ENCODE measurements at places on chromosomes 12 and 14.

GRCh38 chr12:74791365-74791764, 253.7 kb downstream of the ATXN7L3B start:
- DNase-seq: no peak

DNA sequence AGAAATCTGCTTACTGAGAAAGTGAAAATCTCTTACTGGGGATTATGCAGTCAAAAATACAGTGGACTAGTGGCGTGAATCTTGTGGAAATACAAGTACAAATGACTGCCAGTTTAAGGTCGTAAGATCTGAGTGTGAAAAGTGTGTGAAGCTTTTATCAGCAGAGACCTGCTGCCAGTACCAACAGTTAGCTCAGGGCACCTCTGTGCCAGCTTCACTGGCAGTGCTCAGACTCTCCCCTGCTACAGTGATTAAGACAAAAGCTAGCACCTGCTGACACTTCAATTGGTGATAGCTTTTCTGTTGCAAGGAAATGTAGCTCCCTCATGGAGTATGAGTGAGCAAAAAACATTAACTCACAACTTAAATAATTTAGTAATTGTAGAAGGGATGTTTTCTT, 185.1 kb downstream of the ANO6 start:
- DNase-seq: no peak

- no peak for DNase-seq
Measured at GRCh38 chr12:82361461-82361915, 3.2 kb downstream of the METTL25 start.

DNA sequence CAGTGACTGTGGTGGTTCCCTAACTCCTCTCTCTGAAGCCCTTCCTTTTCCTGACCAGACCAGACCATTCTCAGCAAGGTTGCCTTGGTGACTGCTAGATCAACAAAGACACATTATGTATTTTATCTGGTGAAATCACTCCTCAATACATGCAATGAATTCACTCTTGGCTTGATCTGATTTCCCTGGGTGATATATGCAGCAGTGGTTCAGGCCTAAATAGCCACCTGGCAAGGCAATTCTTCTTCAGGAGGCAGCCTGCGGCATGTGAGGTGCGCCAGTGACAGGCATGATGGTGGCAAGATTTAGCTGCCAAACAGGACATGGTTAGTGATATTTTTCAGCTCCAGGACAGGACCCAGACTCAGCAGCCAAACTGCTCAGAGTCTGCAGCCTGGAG, 350.3 kb upstream of the CCDC196 start:
- DNase-seq: no peak

DNA sequence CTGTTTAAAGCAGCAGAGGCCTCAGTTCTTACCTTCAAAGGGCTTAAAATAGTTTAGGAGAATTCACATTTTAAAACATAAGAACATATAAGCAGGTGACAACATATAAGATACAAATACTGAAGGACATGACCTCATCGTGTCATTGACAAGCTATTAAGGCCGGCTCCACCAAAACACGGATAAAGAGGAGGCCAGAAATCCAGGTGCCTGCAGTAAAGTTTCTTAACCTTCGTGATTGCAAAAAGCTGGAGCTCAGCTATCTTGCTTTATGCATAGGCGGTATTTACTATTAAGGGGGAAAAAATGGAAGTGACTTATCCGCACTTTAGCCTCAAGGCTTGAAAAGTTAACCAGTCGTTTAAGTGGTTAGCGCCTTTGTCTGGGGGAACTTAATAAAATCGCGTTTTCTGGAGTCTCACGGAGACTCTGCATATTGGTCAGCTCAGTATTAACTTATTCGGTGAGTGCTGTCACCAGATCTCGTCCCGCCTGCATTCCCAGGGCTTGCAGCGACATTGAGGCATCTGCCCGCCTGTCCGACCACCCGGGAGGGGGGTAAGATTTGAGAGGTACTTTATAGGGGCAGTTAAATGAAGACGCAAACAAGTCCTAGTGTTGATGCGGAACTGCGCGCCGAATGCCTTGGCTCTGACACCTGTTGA, 1.1 kb upstream of the SP1 start:
- no peak for DNase-seq

DNA sequence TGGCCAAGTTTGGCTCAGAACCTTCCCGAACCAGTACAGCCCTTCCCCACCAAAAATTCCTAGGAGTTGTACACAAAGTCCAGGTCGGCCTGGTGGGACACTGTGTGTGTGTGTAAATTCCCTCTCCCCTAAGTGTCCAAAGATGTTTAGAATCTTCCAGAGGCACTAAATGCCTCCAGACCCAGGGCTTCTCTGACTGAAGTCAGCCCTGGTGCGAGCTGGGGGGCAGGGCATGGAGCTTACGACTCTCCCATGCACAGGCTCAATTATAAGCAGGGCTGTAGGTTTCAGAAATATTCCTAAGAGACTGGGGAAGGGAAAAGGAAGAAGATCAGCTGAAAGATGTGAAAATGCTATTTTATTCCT, 106.9 kb upstream of the ATF7IP start:
- DNase-seq: no peak

DNA sequence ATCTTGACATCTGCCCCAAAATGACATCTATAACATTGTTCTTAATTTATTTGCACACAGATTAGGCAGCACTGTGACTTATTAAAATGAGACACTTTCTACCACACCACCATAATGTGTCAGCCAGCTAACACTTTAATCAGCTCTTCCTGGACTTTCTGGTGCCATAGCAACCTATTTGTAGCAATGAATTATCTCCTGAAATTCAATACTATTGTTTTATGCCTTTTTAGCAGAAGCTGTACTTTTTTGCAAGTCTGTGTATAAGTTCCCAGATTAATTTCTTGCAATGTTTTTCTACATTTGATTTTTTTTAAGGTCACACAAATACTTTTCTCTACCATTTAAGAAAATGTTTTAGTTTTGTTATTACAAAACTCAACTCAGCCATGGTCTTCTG, 72.8 kb upstream of the SAV1 start:
- no peak for DNase-seq

DNA sequence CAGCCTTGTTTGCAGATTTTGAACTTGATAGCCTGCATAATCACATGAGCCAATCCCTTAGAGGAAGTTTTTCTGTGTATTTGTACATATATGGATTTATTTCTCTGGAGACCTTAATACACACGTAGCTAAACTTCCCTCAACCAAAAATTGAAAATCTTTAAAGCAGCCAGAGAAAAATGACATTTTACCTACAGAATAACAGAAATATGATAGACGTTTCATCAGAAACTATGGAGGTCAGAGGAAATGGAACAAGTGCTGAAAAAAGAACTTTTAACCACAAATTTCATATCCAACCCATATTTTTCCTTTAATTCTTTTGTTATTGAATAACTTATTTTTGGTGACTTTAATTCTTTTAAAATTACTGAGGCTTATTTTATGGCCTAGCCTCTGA, 177.7 kb downstream of the CCDC91 start:
- DNase-seq: no peak

GRCh38 chr14:99579120-99579836, 24.7 kb downstream of the CCDC85C start:
- no peak for DNase-seq

GRCh38 chr12:34290381-34290995, 268.2 kb downstream of the ALG10 start:
- no peak for DNase-seq

DNA sequence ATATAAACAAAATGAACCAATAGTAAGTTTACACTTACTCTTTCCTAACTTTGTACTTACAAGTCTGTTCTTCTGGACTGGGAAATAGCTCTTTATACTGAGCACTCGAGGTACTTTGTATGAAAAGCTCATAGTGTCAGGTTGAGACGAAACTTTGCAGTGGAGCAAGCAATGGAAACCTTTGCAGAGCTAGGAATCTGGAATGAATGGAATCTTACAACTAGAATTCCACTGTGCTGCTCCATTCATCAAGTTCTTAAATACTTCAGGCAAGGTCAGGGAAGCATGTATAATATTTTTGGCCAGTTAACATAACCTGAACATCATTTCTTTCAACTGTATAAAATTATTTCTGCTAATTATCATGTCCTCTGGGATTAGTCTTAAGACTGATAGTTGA, 1327.5 kb upstream of the FLRT2 start:
- no peak for DNase-seq

DNA sequence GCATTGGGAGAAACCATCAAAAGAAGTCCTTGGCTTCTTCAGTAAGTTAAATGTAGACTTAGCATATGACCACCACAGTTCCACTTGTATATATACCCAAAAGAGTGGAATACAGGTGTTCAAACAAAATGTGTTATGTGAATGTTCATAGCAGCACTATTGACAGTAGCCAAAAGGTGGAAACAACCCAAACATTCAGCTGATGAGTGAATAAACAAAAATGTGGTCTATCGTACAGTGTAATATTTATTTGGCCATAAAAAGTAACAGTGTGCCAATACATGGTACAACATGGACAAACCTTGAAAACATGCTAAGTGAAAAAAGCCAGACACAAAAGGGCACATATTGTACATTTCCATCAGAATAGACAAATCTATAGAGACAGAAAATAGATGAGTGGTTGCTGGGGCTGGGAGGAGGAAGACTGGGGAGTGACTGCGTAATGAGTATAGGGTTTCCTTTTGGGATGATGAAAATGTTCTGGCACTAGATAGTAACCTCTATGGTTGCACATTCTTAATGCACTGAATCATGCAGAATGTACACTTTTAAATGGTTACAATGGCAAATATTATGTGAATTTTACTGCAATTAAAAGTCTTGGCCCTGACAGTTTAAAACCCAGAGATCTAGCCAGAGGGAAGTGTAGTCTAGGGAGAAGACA, 5.5 kb downstream of the ERP29 start:
- DNase-seq: no peak

DNA sequence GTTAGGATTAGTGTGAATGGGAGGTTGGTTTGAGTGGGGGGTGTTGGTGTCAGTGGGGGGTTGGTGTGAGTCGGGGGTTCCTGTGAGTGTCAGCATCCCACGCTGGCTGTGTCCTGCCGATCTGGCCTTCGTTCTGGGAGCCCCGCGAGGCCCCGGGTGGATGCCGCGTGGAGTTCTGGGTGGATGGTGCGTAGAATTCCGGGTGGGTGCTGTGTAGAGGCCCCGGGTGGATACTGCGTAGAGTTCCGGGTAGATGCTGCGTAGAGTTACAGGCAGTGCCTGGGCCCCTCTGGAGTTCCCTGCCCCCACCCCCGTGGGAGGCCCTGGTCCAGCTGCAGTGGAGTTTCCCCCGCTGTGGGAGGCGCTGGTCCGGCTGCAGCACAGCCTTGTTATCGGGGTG, 8.7 kb downstream of the NOC4L start:
- DNase-seq: no peak

- no peak for DNase-seq
Measured at GRCh38 chr12:113818283-113818682, 147.8 kb downstream of the RBM19 start.

DNA sequence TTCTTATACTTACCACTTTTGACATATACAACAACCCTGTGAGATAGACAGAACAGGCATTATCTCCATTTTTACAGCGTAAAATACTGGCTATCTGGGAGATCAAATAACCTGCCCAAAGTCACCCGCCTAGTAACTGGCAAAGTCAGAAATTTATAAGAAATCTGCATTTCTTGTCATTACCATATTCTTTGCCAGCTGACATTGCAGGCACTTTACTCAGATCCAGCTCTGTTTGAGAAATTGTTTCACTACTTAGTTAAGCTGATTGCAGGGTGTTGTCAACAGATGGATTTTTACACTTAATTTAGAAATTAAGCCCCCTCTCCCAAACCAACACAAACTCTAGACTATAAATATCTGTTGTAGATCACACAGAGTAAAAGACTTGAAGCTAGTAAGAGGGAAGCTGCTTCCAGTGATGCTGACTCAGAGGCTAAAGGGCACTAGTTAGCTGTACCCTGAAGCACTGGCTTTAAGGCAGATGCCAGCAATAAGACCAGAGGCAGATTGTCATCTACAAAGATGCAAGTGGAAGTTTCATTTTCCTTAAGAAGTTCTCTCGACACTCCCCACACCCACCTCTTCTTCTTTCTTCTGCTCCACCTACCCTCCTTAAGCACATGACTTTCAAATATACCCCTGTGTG, 153.1 kb downstream of the ANO6 start:
- DNase-seq: no peak

GRCh38 chr12:21001778-21002177, 129.2 kb upstream of the SLCO1B1 start:
- no peak for DNase-seq

- no peak for DNase-seq
Measured at GRCh38 chr14:75279153-75279762, 630 bp downstream of the FOS start.

Measured in kidney epithelial cell (primary cell).